ENCODE measurements at places on chromosomes 1 and 21.

GRCh38 chr1:214634267-214634666 is 31.3 kb downstream of the CENPF start:
- DNase-seq: no peak

DNA sequence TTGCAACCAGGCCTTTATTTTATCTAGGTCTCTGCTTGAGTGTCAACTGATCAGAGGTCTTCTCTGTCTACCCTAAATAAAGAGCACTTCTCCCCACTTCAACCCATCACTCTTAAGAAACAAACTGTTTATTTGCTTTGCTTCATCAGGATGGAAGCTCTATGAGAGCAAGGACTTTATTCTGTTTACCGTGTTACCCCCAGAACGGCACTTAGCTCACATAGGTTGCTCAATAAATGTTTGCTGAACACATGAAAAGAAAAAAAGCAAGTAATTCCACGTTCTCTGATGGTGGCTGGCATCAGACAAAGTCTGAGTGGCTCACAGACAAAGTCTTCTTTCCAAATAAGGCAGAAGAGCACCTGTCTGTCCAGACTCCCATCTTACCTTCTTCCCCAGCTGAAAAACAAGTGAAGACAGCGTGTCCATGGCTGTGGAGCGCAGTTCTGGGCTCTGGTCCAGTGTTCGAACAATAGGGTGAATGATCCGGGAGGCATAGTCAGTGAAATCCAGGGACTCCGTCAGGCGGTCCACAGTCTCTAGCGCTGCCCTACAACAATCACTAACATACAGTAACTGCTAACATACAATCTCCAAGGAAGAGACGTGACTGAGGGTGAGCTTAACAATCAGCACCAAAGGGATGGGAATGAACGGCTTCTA is 22.9 kb downstream of the ANGPTL7 start:
- DNase-seq: no peak

DNA sequence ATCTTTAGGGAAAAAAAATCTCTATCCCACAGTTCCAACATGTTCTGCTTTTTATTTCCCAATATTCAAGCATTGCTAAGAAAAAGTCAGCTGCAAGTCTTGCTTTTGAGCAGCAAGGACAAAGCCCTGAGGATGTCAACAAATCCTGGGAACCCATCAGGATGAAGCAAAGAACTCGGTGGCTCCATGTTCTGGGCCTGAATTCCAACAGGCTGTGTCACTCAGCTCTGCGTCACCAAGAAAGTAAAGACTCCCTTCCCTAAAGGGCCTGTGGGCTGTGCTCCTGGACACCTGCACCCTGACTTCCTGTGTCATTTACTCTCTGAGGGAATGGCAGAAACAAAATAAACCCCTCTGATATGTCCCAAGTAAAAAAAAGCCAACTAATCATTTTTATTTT is 95.5 kb downstream of the TIAM1 start:
- no peak for DNase-seq

DNA sequence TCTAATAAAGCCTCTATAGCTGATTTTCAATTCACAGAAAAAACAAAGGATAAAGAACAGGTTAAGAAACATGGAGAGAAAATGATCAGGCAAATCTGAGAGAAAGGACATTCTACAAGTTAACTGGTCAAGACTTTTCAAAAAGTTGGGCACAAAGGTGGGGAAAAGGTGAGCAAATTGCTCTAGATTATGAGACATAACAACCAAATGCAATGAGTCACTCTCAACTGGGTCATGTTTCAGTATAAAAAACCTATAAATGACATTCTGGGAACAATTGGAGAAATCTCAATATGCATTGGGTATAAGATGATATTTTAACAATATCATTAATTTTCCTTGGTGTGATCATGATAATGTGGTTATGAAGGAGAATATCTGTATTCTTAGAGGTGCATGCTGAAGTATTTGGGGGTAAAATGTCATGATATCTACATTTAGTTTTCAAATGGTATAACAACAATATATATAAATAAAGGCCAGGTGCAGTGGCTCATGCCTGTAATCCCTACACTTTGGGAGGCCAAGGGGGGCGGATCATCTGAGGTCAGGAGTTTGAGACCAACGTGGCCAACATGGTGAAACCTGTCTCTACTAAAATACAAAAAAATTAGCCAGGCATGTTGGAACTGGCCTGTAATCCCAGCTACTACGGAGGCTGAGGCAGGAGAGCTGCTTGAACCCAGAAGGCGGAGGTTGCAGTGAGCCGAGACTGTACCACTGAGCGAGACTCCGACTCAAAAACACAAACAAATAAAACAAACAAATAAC is 27.0 kb downstream of the ANKRD13C start:
- DNase-seq: no peak

GRCh38 chr1:177922209-177922608 is 47.6 kb downstream of the SEC16B start:
- no peak for DNase-seq

DNA sequence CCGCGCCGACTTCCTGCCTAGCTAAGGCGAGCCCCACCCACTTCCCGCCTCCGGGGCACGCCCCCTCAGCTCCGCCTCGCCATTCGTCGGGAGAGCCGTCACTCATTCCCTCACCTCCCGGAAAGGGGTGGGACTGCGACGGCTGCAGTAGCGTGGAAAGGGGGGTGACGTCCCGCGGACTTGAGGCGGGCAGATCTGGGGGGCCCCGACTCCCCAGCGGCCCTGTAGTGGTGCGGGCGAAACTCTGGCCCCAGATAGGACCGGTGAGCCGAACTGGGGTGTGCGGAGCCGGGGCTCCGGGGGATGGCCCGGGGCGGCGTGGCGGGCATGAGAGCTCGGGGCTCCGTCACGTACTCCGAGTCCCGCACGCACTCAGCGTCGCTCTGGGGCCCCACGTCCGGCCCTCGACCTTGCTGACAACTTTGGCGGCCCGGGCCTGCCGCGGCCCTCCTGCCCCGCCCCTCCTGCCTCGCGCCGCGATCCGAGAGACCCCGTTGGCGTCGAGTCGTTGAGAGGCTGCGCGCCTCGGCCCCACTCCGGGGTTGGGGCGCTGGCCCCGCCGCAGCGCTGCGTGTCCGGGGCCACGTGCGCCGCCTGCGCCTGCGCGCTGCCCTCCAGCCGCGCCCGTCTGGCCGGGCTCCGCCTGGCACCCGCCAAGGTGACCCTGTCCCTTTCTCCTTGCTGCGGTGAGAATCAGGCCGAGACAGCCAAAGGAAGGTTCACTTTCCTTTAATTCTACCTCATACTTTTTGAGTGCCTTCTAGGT is 395 bp upstream of the ENO1 start:
- peak; percentile 99 for DNase-seq

- DNase-seq: no peak
These were observed 96.2 kb downstream of the ZMYM4 start for GRCh38 chr1:35364741-35365140.

DNA sequence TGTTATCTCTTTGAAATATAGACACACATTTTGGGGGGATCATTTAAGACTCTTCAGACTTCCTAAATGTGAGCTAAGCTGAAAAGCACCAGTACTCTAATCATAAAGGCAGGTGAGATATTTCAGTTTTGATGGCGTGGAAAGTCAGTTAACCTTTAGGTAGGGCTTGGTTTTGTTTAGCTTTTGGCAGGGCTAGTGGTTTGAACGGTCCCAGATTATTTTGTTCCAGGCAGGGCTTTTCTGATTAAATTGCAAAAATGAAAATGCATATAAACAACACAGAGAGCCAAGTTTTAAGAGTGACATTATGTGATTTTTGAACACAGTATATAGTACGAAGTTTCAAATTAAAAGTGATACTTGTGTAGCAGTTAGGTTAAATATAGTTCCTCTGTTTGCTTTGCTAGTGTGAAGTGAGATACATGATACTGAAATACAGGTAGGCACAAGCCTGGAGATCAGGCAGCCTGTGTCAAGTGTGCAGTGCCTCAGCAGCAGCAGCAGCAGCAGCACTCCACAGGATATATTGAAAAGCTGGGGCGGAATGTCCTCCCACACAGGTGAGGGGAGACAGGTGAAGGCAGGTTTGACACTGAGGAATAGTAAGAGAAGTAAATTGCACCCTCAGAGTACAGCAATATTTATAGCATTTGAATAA is 47.4 kb downstream of the CAMTA1 start:
- DNase-seq: no peak

GRCh38 chr1:21490774-21491487 is 18.3 kb upstream of the ALPL start:
- DNase-seq: no peak

DNA sequence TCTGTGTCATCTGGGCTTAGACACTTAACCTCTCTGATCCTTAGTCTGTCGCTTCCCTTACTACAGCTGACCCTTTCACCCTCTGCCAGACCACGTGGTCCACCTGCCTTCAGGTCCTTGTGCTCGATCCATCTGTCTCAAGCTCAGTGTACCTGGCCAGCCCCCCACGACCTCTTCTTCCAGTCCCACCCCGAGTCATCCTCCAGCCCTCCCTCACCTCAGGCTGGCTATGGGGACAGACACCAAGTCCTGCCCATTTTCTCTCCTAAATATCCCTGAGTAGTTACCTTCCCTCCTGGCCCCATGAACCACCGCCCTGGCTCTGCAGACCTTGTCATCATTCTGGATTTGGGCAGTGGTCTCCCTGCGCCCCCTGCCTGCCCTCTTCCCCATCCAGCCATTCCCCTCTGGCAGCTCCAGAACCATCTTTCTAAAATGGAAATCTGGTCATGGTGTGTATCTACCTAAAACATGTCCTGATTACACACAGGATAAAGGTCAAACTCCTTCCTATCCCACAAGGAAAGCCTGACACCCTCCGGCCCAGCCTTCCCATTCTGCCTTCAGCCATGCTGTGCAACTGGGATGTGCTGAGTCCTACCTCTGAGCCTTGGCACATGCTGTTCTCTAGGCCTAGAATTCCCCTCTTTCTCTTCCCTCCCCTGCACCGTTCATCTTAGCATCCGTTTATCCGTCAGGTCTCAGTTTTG is 107.6 kb downstream of the EPHB2 start:
- DNase-seq: no peak

Measured in CD8-positive, alpha-beta T cell (primary cell).